ENCODE measurements at places on chromosomes 1 and 21.
A peak's percentile ranks its signal among the peaks of the same experiment; 100 is the strongest.

GRCh38 chr1:44084998-44085675, 33.5 kb upstream of the KLF17 start:
- no peak for DNase-seq

DNA sequence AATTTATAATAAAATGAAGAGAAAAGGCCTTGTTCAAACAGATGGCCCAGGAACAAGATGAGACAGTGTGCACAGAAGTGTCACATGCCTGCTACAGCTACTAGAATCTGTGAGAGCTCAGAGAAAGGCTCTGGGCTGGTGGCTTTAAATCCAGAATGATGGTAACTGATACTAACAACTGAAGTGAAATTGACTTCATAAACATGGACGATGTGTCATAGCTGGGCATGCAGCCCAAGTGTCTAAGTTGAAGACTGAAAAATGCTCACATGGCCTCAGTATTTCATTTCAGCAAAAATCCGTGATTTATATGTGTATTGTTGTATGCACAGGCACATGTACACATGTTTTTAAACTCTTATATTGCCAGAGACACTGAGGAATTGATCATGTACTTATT, 208.3 kb upstream of the RUNX1 start:
- no peak for DNase-seq

DNA sequence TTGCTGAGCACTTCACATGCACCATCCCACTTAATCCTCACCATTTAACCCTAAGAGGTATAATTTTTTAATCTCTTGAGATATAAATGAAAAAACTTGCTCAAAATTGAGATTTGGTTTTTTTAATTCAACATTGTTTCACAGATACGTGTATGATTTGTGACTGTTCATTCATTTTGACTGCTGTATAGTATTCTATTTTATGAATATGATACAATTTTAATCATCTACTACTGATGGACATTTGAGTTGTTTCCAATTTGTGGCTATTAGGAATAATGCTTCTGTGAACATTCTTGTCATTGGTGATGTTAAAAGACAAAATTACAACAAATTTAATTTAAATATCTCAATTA, 617 bp upstream of the ZMYM6 start:
- no peak for DNase-seq

GRCh38 chr1:230581446-230582079, 60.7 kb upstream of the COG2 start:
- no peak for DNase-seq

GRCh38 chr1:78045563-78045925, 222 bp upstream of the GIPC2 start:
- no peak for DNase-seq

DNA sequence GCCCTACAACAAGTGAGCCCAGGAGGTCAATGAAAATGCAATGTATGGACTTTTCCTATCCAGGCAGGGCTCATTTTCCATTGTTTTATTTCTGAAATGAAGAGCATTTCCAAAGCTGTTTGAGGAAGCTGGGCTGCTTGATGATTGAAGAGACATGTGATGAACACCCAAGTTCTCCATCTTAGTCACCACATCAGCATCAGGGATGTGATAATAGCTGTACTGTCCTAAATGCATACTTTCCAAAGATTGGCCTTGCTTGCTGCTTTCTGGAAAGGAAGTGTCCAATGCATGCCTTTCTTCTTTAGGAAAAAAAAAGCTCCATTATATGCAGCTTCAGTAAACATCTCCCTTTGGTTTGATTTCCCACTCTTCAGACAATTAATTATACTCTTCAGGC, 425.9 kb upstream of the RUNX1 start:
- DNase-seq = no peak

DNA sequence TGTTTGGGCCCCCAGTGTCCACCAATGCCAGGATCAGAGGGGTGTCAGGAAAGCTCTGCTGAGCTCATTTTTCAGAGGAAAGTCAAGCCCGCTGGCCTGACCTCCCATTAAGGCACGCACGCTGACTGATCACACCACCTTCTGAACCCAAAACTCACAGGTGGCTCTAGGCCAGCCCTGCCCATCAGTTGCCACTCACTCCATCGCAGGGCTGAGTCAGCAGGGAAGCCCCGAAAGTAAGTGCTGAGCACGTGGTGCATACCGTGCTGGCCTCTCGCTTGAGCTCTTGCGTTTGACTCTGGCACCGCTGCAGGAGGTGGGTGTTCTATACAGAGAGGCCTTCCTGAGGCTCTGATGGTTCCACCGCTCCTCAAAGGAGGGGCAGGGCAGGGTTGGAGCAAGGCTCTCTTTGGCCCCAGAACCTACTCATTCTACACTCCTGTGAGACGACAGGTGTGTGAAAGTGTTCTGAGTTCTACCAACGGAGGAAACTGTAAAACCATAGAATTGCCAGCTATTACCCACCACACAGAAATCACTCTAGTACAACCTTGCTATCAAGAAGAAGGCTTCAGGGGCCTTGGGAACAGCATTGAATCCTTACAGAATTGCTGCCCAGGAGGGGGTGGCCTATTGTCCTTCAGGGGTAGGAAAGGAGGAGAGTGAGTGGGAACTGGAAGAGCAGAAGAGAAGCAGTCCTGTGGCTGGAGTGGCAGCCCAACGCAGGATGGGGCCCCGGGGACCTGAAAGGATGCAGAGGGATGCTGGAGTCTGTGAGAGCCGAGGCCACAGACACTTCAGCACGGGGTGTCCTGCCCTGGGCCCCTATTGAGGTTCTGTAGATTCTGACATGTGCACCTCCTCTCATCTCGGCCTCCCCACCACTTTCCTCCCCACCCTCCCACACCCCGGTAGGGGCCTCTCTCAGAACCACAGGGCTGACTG, 214.7 kb upstream of the EDN2 start:
- DNase-seq = no peak

DNA sequence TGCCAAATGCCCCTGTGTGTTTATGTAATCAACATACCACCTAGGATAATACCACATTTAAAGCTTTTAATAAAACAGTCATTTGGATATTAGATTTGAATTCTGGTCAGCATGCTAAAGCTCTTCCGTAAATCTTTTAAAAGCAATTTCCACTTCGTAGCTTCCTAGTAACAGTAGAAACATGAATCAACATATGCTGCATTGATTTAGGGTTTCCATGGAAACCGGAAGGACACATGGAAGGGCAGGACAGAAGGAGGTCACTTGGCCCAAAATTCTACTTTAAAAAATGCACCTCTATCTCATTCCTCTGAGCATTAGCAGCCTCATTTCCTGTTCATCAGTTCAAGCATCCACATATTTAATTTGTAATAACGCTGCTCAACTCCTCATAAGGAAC, 8.1 kb downstream of the RGS8 start:
- DNase-seq = no peak

- DNase-seq = no peak
Measured at GRCh38 chr1:43232074-43232473, 37.7 kb upstream of the TMEM125 start.

DNA sequence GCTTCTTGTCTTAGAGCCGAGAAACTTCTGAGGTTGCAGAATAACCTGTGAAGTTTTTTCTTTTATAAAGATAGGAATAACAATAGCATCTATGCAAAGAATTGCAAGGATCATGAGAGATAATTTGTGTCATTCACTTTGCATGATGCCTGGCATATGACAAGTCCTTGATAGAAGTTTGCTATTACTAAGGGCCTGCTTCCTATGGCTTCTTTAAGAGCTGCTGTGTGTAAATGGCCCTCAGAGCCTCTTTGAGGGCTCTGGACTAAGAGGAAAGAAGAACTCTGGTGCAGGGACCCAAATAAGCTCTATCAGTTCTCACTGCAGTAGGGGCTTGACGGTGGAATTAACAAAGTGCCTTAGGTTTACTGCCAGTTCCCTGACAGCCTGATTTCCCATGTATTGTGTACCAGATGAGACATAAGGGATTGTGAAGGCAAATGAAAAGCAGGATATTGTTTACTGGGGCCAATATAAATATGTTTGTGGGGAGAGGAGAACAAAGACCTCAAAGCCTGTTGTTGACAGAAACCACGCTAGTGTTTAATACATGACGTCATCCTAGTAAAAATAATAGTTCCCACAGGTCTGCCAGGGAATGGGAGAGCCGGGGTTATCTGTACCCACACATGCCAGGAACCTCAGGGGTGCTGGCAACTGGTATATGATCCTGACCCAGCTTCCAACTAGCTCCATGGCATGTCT, 131.2 kb upstream of the UBE2U start:
- DNase-seq = no peak

GRCh38 chr1:172137703-172138454, 282.6 kb upstream of the C1orf105 start:
- no peak for DNase-seq

- no peak for DNase-seq
Measured at GRCh38 chr1:27153549-27153886, 1.4 kb downstream of the SLC9A1 start.

DNA sequence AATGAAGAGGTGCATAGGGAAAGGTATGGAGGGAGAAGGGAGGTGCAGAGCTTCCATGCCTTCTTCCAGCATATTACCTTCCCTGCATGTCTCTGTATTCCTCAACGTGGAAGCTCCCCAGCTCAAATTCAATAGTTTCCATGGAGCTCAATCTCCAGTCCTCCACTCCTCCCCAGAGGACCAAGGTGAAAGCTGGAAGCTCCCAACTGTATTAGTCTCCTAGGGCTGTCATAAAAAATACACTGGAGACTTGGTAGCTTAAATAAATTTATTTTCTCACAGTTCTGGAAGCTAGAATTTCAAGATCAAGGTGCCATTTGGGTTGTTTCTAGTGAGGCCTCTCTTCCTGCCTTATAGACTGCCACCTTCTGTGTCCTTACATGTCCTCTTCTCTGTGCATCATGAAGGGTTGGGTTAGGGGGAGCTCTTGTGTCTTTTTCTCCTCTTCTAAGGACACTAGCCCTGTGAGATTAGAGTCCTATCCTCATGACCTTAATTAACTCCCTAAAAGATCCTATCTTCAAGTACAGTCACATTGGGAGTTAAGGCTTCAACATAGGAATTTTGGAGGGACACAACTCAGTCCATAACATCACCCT, 21.9 kb upstream of the RABGGTB start:
- DNase-seq = no peak

DNA sequence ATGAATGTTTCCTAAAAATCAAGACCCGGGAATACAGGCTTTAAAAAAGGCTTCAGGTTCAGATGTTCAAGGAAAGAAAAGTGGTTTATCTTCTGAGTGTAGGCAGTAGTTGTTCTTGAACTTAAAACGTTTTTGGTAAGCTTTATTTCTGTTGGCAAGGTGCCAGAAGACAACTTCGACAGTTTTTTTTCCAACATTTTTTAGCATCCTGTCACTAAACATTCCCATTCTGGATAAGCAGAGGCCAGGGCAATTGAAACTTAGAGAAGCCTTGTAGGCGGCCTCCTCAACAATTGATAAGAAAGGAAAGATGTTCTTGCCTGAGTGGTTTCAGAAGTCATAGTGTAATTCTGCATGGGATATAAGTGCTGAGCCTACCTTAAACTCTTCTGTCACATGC, 66.7 kb downstream of the PATJ start:
- DNase-seq = no peak

DNA sequence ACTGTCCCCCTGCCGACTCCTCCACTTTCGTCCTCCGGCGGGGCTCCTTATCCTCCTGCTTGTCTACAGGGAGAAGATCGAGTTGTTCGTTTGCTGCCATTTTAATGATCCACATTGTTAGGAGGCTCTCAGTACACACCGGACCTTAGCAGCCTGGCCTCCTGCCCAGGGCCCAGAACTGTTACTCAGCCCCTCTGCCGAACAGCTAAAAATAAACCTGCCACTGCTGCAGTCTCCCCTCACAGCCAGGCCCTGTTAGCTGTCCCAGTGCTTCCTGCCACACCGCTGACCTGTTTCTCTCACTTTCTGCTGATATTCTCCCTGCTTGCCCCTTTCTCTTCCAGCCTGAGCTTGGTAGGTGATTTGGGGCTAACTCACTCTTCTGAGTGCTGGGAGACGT, 8.3 kb downstream of the MAPKAPK2 start:
- no peak for DNase-seq

GRCh38 chr21:25563361-25564116, 43.7 kb downstream of the MRPL39 start:
- DNase-seq = peak; percentile 39

DNA sequence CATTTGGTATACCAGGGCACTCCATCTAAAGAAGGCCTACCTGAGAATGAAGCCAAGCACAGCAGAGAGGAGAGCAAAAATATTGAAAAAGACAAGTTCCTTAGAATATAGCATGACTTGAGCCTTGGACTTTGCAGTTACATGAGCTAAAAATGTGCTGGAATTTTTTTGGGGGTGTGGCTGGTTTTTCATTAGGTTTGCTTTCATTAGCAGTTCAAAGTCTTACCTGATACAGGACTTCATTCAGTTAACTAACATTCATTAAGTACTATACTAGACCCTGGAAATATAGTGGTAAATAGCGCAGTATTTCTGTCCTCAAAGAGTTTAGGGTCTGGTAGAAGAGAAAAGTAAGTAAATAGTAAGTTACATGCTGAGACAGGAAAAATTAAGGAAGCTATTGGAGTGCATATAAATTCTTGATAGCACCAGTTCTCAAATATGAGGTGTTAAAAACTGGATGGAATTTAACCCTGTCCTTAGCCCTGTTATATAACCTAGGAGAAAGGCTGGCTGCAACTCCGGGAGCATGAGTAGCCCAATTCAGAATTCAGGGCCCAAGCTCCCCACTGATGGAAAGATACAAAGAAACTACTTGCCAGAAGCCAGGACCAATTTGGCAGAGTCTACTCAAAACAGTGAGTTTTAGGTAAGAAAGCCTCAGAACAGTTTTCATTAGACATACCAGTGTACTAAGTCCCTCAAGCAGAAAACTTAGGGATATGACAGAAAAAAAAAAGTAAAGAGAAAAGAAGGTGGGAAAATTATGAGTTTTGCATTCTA, 3.1 kb upstream of the DOCK7 start:
- no peak for DNase-seq

DNA sequence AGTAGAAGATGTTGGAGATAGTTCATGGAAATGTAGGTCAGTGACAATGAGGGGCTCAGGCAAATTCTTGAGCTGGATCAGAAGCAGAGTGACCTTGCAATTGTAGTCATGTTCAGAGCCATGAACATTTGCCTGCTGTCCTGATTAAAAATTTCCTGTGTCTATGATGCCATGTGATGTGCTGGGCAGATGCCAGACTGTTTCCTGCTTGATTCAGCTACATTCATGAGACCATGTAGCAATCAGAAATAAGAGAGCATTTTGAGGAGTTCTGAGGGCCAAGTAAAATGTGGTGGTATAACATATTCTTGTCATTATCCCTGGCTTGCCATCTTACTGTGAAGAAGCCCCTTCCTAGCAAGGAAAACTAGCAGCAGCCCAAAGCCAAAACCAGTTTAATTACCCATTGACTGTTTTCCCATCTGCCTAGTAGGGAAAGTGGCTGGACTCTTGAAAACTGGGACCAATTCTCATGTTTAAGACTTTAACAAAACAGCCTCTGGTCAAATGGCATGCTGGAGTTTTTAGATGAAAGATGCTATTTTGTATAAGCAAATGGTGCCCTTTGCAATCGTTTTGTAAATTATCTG, 118.3 kb downstream of the NOS1AP start:
- DNase-seq = no peak

GRCh38 chr1:61975638-61976037, 219.0 kb upstream of the L1TD1 start:
- no peak for DNase-seq

DNA sequence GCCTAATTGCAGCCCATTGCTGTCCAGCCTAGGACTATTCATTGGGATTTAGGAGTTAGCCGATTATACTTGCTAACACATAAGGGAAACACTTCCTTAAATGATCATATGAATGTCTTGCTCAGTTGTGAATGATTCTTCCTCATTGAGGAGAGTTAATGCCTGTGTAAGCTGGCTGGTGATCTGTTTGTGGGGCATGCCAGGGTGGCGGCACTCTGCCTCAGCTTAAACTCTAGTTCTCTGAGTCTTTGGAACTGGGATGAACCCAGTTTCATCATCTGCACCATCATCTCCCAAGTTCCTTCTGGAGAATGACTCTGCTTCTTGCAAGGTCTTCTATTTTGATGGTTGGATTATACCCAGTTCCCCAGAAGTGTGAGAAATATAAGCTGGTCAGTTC, 23.9 kb upstream of the SLAMF6 start:
- DNase-seq = no peak

Data from central memory CD4-positive, alpha-beta T cell (primary cell).